HL-60 (cell line): ENCODE measurements at places on chromosomes 5 and 9.

DNA sequence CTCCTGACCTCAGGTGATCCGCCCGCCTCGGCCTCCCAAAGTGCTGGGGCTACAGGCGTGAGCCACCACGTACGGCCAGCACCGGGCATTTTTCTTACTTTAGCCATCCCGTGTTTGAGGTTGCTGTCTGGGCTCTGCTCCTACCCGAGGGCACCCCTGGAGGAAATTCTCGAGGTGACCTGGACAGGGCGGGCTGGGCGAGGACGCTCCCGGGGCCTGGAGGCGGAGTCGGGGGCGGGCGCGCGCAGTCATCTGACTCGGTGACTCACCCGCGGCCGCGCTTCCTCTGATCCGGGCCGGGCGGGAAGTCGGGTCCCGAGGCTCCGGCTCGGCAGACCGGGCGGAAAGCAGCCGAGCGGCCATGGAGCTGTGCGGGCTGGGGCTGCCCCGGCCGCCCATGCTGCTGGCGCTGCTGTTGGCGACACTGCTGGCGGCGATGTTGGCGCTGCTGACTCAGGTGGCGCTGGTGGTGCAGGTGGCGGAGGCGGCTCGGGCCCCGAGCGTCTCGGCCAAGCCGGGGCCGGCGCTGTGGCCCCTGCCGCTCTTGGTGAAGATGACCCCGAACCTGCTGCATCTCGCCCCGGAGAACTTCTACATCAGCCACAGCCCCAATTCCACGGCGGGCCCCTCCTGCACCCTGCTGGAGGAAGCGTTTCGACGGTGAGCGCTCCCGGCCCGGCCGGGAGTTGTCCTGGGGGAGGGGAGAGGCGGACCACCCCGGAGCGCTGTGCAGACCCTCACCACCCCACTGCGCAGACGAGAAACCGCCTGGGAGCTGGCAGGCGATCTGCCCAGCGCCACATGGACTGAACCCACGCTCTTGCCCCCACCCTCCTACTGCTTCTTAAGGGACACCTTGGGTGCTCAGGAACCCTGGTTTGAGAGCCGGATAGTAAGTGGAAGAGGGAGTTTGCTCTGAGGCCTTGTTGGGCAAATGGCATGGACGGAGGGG lies at the start of gene HEXB:
Gene HEXB, plus strand, starts transcription at position 334 of the 952 bp plus-strand sequence. Its CDS starts 28 bp downstream, at position 362.
- peak; percentile 41 for DNase-seq

DNA sequence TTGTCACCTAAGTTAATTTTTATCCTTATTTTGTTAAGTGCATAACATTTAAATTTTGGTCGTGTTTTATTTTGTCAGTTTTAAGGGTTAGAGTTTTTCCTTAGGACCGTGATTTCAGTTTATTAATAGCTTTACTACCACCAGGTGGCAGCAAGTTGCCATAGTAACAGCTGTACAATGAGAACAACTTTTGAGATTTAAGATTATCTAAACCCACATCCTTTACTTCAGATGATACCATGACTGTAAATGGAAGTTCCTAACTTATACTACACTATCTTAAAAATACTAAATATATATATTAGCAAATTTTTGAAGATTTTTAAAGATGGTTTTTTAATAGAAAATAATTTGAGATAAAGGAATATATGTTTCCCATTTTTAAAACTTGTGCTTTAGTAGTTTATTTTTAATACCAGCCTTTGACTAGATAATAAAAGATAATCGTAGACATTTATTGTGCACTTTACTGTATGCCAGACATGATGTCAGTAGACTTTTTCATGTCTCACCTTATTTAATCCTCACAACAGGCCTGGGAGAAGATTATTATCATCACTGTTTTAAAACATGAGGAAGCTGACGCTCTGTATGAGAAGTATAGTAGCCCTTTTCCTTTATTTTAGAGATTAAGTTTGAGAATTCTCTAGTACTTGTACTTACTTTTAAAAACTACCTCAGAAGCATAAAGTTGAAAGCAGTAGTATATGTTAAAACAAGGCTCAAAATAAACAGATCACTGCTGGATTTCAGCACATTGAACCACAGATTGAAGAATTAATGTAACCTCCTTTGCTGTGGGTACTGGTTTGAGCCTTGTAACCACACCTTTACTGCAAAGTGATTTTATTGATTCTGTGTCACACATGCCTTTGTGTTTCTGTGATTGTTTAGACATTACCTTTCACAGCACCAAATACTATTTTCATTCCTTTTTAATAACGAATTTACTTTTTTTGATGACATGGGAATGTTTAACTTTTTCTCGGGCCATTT lies 27.5 kb downstream of the SREK1 start:
- no peak for DNase-seq

GRCh38 chr5:153714798-153715197 lies 224.3 kb downstream of the GRIA1 start:
- no peak for DNase-seq

GRCh38 chr5:2139478-2139877 lies 256.8 kb upstream of the IRX4 start:
- no peak for DNase-seq

GRCh38 chr5:37847978-37848425 lies 8.2 kb upstream of the GDNF start:
- DNase-seq, result no peak

DNA sequence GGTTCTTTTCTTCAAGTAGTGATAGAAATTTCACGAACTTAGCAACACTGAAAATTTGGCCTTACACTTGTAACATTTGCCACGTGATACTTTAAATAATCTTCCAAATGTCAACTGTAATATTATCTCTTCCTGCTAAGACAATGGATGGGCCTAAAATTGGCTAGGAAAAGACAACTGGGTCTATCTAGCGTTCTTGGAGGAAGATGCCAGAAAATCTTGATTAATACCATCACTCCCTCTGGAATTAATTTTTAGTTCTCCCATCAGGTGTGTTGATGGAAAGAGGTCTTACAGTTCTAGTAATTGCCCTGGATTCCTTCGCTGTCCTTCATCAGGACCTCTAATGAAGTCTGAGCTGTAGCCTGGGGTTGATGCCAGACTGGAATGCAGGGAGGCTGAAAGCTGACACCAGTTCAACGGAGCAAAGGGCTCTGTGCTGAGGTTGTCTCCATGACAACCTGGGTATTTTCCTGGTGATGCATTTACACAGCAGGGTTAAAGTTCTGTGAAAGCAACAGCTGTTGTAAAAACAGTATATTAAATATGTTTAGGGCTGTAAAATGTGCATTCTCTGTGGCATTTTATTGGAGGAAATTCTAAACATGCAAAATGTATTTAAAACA lies 92.3 kb downstream of the GAS1 start:
- no peak for DNase-seq

GRCh38 chr9:121599872-121600585 lies 51.4 kb upstream of the DAB2IP start:
- no peak for DNase-seq

GRCh38 chr5:93336330-93337110 lies 244.5 kb downstream of the NR2F1-AS1 start:
- no peak for DNase-seq

- DNase-seq, result no peak
These were observed 14.2 kb downstream of the RIC1 start for GRCh38 chr9:5643005-5643624.

GRCh38 chr9:129467004-129467588 lies 153.8 kb downstream of the C9orf50 start:
- no peak for DNase-seq

- DNase-seq, result no peak
These were observed 1970.4 kb upstream of the WWC1 start for GRCh38 chr5:166320920-166321480.

DNA sequence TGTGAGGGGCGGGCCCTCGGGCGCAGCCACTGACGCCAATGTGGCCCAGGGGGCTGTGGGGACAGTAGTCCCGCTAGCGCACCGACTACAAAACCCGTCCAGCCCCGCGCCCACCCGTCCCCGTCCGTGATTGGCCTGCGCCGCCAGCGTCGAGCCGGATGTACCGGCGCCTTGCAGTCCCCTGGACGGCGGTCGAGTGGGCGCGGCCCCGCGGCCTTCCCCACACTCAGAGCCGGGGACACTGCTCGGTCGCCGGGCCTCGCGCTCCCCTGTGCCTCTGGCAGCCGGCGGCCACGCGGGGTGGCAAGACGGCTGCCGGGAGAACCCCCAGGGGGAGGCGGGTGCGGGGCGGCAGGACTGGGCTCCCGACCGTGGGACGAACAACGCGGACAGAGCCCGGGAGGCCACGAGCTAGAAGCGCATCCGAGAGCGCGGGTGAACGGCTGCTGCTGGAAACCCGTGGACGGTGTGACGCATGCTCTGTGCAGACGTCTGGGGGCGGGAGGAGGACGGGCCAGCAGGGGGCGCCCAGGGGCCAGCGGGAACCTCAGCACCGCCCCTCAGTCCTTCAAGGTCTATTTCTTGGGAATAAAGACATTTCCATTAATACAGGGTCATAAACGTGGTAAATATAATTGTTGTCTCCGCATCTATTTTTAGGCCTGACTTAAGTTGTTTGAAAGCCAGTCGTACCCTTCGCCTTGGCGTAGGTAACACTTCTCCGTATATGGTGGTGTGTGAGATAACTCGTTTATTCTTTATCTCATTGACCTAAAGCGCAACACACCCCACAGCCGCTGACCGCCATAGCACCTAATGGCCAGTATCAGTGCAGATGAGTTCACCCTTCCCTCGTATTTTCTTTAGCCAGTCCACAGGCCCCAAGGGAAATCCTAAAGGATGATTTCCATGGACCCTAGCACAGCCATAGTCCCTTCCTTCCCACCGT lies 629 bp upstream of the BICD2 start:
- DNase-seq, result peak; percentile 98

GRCh38 chr5:131745703-131746102 lies 51.1 kb downstream of the FNIP1 start:
- DNase-seq, result no peak

DNA sequence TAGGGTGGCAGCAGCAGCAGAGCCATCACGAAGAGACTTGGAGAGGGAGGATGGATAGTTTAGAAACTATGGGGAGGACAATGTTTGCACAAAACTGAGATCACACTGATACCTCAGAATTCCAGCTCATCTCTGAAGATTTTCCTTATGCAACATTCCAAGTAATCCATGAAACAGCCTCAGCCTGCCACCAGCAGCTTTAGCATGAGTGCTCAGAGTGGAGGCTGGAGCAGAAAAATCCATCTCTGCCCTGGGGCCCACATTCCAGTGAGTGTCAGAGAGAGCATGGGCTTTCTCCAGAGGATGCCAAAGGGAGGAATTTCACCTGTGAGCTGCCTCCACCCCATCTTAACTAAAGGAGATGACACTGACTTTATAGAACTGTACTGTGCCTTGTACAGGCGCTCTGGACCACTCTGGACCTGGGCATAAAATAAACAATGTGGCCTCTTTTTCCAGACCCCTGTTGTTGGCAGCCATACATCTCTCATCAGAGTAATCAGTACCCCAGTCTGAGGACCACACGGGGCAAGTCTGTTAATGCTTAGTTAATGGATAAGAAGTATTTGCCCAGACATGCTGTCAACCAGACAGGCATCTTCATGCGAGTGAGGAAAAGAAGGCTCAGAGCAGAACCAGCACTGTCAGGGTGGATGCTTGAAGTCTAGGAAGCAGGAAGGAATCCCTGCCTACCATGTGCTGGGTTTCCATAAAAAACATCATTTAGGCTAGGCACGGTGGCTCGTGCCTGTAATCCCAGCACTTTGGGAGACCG lies 440.9 kb downstream of the ENC1 start:
- no peak for DNase-seq

- DNase-seq, result no peak
These were observed 36.2 kb upstream of the GABRP start for GRCh38 chr5:170747357-170747756.

- DNase-seq, result no peak
These were observed 30.9 kb upstream of the FAM169A start for GRCh38 chr5:74897049-74897448.

GRCh38 chr9:17614250-17614649 lies 35.4 kb downstream of the SH3GL2 start:
- no peak for DNase-seq

DNA sequence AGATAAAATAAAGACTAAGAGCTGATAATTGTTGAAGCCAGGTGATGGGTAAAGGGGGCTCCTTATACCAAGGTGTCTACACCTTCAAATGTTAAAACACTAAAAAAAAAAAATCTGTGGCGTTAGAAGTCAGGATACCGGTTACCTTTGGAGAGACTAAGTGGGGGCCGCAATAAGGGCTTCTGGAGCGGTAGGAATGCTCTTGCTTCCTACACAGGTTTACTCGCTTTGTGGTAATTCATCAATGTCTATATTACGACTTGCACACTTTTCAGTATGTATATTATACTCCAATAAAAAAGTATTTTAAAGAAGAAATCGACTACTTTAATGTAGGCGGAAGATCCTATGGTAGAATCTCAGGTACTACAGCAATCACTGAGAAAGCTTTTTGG lies 12.5 kb downstream of the MRPS27 start:
- no peak for DNase-seq

GRCh38 chr9:20227166-20227874 lies 395.0 kb downstream of the MLLT3 start:
- no peak for DNase-seq

GRCh38 chr9:107594908-107595530 lies 105.5 kb upstream of the KLF4 start:
- DNase-seq, result no peak

GRCh38 chr5:107937204-107937603 lies 266.5 kb upstream of the EFNA5 start:
- DNase-seq, result no peak

DNA sequence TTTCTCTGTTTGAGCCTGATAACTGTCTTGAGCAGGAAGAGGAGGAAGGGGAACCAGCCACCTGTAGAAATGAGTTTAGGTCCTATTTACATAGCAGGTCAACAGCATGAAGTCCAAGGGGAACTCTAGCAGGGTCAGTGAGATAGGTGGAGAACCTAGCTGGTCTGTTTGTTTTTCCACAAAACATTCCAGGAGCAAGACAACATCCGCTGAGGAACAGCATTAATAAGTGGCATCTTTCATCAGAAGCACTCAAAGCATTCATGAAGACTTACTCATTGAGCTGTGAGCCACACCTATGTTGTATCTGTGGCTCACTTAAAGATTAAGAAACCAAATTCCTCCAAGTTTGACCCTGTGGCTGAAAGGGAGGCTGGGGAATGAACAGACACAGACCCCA lies 115.9 kb downstream of the ACTBL2 start:
- DNase-seq, result no peak

GRCh38 chr5:127942246-127943060 lies 141.1 kb upstream of the SLC12A2 start:
- DNase-seq, result no peak

DNA sequence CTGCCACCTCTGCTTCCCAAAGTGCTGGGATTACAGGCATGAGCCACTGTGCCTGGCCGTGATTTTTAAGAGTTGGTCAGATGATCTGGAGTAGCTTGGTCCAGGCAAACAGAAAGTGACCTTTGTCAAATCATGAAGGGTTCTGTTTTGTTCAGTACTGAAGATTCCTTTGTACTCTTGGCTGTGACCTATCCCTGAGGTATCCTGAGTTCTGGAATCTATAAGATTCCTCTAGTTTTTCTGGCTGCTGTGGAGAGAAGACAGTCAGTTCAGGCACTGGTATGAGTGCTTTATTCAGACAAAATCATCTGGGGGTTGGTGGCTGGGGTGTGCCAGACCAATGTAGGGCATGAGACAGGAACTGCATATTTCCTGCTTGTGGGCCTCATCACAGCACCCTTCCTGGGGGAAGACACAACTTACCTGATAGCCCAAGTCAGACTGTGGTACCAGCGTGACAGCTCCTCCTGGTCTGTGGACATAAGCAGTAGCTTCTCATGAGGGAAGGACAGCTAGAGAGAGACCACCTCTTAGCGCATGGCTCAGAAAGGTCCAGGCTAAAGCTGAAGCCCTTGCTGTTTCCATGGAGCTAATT lies 3.1 kb downstream of the ARHGEF39 start:
- DNase-seq, result no peak
